Natural killer cell treated with Interleukin-12 subunit alpha and Interleukin-12 subunit beta and Interleukin-15 and Interleukin-18, amount 100 ng/mL, for 72 hours (primary cell): ENCODE measurements at places on chromosomes 1 and 21.

DNA sequence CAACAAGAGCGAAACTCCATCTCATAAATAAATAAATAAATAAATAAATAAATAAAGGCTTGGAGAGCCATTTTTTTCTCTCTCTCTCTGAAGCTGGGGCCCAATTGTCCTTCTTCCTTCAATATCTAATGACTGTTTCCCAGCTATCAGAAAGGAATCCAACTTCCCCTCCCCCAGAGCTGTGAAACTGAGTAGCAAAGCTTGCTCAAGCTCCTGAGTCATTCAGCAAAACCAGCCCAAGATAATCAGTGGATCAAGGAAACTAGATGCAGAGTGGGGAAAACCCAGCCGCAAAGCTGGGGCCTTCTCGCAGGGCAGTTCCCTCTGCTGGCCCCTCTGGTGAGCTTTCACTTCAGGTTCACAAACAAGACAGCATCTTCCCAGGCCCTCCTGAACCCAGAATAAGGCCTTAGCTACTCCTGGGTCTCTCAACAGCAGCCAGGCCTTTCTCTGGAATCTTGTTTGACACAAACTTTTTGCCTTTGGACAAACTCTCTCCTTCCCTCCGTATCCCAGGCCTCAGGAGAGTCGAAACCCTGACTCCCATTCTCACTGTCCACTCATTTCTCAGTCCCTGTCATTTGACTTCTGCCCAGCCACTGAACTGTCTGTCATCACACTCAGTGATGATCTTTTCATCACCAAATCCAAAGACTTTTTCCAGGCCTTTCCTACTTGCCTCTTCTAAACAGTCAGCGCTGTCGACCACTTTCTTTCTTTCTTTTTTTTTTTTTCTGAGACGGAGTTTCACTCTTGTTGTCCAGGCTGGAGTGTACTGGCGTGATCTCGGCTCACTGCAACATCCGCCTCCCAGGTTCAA lies 18.0 kb upstream of the PTP4A2 start:
- peak; percentile 95 for DNase-seq

- DNase-seq: no peak
These were observed 219.2 kb downstream of the FOXD2 start for GRCh38 chr1:47656719-47657685.

GRCh38 chr1:16235944-16236510 lies 956 bp downstream of the CPLANE2 start:
- DNase-seq: no peak

GRCh38 chr1:245085508-245086095 lies 69.2 kb upstream of the KIF26B start:
- no peak for DNase-seq

GRCh38 chr1:224213438-224214119 lies 30.5 kb downstream of the DEGS1 start:
- DNase-seq: no peak

DNA sequence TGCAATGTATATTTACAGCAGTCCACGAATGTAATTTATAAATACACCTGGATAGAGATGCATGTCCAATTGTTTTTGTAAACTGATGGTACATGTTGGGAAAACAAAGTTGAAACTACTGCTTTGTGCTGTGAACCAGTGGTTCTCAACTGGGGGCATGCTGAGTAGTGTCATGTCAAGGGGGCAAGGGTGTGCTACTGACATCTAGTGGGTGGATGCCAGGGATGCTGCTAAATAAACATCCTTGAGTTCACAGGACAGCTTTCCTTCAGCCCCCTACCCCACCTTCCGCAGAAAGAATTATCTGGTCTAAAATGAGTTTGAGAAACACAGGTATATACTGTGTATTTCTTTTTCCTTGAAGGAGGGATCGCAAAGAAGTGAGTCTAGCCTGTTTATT lies 95.9 kb downstream of the RASAL2 start:
- no peak for DNase-seq

GRCh38 chr1:7824701-7825100 lies 28.2 kb downstream of the UTS2 start:
- DNase-seq: no peak
